SJCRH30 (cell line): ENCODE measurements at places on chromosomes 2 and 18. TPM values are rescaled to one million over a fixed set of nuclear protein-coding genes. Genes with fewer than 3 reads are reported as not detected.

GRCh38 chr18:54769526-54770464 lies 58.5 kb upstream of the RAB27B start:
- DNase-seq: no peak

DNA sequence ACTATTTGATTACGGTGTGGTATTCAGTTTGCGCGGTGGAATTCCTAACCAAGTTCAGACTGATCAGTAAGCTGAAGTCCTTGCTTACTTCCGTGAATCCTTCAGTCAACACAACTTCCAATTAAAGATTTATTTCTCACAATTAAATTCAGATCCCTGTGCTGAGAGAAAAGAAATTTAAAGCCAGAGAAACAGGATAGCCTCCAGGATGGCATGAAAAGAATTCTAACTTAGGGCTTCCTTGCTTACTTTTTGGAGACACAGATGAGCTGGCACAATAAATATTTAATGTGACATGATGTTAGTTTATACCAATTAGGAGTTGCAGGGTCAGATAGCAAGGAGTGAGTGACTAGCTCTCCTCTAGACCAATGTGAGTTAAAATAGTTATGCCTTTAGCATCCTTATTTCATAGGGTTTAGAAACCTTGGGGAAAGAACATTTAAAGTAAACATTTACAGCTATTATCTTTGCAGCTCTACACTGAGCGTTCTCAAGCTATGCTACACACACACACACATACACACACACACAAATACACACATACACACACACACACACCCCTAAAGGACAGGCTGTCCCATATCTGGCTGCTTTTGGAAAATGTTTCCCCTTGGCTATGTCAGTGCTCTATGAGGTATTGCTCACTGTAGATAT lies 151.0 kb downstream of the TRIB2 start:
- DNase-seq: no peak

DNA sequence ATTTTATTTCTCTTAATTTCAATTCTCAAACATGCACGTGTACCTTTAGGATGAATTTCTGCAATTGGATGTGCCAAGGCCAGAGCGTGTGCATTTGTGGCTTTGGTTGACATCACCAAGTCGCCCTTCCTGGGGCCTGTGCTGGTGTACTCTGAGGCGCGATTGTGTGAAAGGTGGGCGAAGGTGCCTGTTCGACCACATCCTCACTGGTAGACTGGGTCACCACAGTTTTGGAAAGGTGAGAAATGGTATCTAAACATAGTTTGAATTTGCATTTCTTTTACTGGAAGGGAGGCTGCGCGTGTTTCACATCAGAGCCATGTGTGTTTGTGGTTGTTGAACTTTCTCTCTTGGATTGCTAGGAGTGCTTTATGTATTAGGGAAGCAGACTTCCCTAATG lies 89.8 kb downstream of the LDLRAD4 start:
- no peak for DNase-seq

DNA sequence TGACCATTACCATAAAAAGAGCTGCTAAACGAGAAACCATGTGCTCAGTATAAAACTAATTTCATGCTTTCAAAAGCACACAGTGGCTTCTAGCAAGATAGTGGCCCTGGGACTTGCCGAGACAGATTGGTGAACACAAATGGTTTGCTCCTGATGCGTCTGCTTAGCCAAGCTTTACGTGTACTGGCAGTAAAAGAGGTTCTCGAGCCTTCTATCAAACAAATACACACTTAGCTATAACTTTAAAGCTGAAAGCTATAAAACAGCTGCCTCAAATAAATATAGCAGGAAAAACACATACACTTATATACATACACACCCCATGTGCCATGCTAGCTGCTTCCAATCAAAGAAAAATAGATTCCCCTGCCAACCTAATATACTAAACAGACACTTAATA lies 117.0 kb downstream of the ZNF385B start:
- no peak for DNase-seq

DNA sequence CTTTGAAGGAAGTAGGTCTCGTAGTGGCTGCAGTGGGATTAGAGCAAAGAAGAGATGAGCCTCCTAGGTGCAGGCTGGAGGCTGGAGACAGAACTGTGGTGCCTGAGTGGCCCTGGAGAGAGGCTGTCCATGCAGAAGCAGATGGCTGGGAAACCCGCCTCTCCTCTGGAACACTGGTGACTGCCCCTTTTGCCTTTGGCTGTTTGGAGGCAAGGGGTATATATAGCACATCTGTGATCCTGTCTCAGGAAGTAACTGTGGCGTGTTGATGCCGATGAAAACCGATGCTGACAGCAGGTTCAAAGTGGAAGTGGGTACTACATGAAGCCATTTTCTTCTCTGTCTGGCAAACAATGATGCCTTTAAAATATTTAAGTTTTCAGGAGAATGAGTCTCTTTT lies 43.5 kb downstream of the SLC9A2 start:
- no peak for DNase-seq

DNA sequence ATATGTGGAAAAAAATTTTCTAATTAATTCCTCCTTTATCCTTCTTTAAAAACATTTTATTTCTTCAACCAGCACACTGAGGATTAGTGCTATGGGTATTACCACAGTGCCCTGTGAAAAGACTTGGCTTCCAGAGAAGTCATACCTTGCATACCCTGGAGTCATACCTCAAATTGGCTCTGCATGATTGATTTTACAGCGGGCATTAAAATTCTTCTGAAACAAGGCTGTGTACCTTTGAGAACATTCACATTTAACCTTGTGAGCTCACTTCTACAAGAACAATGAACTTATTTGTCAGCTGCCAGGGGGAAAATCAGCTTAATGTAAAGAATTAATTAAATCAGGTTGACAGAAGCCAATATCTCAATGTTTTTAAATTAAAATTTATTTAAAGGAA lies 44.6 kb downstream of the SLC35F5 start:
- DNase-seq: no peak

DNA sequence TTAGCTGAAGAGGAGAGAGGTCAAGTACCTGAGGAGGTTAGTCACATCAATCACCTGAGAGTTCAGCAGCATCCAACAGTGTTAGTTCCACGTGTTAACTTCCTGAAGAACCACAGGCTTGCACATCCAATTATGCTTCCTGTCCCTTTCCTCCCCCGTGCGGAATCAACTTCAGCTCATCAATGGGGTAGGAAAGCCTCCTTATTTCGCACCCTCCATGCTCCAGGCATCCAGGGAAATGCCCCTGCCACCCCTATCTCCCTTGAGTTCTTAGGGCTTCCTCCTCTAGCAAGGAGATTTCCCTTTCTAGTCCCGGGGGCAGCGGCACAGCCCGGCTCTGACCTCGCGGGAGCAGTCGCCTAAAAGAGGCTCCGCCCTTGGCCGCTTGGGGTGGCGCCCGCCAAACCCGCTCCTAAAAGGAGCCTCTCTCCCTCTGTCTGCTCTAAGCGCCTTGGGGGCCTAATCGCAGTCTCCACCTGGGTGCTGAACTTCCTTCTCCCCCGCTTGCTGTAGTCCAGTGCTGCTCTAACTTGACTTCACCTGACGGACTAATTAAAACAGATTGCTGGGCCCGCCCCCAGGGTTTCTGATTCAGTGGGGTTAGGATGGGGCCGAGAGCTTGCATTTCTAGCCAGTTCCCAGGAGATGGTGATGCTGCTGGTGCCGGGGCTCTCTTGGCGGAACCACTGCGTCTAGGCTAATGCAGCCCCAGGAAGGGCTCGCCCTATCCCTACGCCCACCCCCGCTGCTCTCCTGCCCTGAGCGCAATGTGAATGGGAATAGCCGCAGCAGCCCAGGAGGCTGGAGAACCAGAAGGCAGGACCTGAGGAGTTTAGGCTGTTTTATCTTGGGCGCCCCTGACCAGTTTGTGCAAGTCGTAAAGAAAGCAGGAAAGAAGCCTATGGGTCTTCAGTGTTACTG lies 3.4 kb upstream of the TET3 start:
- DNase-seq: no peak

DNA sequence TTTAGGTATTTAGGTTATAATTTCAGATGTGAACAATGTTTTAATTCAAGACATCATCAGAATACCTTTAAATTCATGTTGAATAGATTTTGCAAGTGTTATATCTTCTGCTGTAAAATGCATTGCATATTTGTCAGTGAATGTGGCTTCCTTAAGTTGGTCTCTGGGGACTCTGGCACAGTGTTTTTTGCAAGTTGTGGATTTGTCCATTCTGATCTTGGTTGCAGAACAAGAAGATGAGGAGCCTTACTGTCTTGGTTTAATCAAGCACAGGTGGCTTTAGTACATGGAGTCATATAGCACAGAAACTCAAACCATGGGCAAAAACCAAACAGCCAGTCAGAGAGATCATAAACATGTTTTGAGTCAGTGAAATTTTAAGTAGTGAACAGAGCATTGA lies 135.7 kb downstream of the ARHGAP28 start:
- no peak for DNase-seq

DNA sequence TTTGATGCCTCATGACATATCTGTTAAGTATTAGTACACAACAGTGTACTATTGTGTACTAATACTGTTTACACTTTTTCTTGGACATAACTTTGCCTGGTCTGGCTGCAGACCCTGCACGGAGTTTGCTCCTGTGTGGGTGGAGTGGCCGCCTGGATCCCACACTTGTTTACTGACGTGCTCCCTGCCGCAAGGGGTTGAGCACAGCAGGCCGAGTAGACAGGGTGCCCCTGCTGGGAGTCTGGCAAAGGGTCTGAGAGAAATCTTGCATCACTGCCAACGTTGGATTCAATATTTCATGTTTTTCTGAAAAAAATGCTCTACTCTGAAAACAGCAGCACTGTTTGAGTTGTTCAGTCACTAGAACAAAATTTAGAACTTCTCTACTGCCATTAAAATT lies 59.0 kb downstream of the PDK1 start:
- DNase-seq: no peak

- peak; percentile 56 for DNase-seq
Observed at GRCh38 chr2:23566241-23567142, 181.5 kb downstream of the KLHL29 start.

Gene TMEM178A
- 0.13 and 0.14 TPM in 2 replicates for total RNA-seq

Gene IL1B
- not detected in 2 replicates for total RNA-seq

Gene LRRC30
- total RNA-seq: not detected in 2 replicates

Gene ACVR1
- total RNA-seq: 13.0 and 14.0 TPM in 2 replicates

Gene TACR1
- total RNA-seq: not detected in 2 replicates

Gene RAX
- total RNA-seq: not detected in 2 replicates

Gene RNU2-63P
- total RNA-seq: not detected in 2 replicates

Gene IL1R2
- not detected in 2 replicates for total RNA-seq
